ENCODE measurements at places on chromosomes 11 and 22.

- DNase-seq = no peak
These were observed 49.0 kb downstream of the LINC01488 start for GRCh38 chr11:69530278-69531070.

DNA sequence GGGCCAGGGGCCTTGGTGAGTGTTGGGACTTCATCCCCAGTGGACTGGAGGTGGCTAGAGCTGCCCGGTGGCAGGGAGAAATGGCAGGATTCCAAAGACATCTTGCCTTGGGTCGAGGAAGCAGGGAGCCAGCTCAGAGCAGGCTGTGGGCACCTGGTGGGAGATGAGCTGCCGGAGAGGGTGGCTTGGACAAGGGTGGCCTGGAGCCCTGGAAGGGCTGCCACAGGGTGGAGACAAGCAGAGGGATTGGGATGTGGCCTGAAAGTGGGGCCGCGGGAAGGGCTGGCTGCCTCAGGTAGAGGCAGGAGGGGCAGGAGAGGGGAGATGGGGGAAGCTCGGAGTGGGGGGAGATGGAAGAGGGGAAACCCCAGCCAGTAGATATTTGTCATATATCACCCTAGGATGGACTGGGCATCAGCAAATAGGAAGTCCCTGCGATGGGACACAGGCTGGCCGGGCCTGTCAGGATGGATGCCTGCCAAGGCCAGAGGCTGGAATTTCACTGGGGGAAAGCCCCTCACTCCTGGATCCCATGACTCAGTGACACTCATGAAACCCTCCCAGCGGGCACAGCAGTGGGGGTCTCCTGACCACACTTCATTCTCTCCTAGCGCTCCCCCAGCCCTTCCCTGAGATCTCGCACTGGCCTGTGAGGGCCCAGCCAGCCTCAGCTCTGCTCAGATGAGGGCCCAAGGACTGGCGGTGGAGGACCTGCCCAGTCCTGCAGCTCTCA is 72.0 kb upstream of the SHISAL1 start:
- no peak for DNase-seq

DNA sequence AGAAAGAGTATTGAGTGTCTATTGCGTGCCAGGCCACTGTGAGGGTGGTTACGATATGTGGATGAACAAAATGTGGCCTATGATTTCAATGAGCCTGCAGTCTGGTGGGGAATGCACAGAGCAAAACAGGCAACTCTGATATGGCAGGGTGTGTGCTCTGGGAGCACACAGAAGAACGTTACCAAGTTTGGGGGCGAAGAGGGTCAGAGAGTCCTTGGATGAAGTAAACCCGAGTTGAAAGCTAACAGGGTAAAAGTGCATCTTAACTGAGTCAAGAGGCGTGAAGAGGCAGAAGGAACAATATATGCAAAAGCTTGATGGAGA is 258 bp downstream of the CFAP68 start:
- DNase-seq = no peak

DNA sequence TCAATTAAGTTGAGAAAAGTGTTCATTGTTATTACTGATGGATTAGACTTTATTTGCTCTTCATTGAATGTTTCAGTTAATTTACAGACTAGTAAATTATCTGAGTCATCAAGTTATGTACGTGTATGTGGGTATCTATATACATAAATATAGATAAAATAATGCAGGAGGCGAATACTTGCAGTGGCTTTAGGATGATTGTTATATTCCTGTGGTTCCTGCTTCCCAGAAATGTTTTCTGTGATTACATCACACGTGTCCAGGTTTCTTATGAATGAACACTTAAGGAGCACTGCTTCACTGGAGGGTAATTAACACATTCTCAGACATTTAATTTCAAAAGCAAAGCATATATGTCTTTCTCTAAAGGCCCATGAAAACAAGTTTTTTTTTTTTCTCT is 28.4 kb downstream of the YAP1 start:
- no peak for DNase-seq

- DNase-seq = no peak
These were observed 83.2 kb downstream of the PDE2A start for GRCh38 chr11:72591023-72591422.

GRCh38 chr22:44074337-44074984 is 50.4 kb downstream of the PARVB start:
- DNase-seq = no peak

GRCh38 chr22:39559456-39560105 is 11.0 kb upstream of the CACNA1I start:
- no peak for DNase-seq

GRCh38 chr11:46047520-46047919 is 73.7 kb downstream of the PHF21A start:
- DNase-seq = no peak

DNA sequence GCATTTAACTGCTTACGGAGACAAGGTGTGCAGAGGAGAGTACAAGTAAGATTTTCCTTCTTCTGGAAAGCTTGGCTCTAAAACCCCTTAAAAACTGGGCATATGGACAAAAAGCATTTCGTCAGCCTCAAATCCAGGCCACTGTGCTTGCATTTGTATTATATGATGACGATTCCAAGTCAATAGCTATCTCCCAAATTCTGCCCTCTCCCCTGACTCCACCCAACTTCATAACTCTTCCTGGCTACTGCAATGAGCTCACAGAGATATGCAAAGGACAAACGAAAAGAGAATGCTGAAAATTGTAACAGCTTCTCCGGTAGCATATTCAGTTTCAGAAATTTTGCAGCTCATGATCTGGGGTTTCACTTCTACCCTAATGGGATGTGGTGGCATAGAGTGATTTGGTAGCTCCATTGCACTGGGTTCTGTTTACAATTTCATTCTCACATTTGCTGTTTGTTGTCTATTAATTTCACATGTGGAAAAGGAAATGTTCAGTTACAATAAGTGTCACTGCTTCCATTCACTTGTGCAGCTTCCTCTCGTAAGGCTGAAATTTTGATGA is 45.6 kb upstream of the CHRM4 start:
- no peak for DNase-seq

DNA sequence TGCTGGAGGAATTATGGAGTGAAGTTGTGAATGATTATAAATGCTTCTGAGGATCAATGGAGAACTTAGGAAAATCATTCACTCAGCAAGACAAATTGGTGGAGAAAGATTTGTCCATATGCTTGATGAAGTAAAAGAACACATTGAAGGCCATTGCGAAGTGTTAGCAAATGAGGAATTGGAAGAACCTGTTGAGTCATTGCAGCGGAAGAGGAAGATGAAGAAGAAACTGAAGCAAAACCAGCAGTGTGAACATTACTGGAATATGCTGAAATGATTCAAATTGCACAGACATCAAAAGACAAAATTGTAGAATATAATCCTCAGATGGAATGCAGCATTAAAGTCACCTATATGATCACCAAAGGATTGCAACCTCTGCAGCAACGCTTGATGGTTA is 168.1 kb downstream of the ADAMTS15 start:
- DNase-seq = no peak

DNA sequence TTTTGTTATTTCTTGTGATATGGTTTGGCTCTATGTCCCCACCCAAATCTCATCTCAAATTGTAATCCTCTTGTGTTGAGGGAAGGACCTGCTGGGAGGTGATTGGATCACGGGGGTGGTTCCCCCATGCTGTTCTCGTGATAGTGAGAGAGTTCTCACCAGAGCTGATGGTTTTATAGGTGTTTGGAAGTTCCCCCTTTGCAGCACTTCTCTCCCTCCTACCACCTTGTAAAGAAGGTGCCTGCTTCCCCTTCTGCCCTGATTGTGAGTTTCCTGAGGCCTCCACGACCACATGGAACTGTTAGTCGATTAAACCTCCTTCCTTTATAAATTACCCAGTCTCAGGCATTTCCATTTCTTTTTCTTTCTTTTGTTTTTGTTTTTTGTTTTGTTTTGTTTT is 24.4 kb upstream of the SIK2 start:
- DNase-seq = no peak

DNA sequence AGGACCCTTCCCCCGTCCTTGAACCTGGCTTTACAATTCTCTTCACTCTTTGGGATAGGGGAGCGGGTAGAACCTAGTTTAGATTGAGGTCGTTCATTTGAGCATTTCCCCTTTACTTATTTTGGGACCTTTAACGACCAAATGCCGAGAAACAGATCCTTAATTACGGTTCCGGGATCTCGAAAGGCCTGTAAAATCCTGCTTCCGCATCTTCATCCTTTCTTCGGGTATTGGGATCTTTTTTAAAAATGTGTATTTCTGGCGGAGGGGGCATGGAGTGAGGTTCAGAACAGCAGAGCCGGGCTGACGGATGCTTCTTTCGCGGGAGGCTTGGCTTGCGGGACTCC is 395 bp upstream of the HIPK3 start:
- DNase-seq = no peak

GRCh38 chr11:107276077-107276476 is 181.5 kb downstream of the CWF19L2 start:
- DNase-seq = no peak

DNA sequence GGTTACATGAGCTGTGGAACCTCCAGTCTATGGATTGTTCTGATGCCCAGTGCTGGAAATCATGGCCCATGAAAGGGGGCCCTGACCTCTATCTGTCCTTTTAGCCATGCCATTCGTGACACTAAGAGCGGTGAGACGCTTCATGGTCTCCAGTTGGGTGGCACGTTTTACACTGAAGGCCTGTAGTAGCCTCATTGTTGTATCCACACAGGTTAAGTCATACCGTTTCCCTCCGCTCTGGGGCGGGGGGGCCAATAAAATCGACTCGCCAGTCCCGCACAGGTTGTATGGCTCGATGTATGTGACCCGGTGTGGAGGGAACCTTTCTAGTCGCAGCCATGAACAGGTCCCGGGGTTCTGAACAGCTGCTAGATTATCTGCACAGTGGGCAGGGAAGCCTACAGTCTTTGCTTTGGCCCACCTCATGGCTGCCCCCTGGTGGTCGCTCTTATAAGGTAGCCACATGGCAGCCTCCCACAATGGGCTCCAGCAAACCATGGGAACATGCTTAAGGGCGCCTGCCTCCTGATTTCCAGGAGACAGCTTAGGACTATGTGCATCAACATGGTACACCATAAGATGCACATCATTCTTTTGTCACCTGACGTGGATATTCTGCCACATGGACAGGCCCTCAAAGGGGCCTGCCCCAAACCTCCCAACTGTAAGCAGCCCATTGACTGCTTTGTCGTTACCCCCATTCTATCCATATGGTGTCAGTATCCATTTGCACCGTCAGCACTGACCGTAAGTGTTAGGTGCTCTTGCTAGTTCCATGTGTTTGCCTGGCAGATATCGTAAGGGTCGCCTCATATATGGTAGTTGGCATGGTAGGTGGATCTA is 19.7 kb upstream of the APOL3 start:
- peak; percentile 71 for DNase-seq

DNA sequence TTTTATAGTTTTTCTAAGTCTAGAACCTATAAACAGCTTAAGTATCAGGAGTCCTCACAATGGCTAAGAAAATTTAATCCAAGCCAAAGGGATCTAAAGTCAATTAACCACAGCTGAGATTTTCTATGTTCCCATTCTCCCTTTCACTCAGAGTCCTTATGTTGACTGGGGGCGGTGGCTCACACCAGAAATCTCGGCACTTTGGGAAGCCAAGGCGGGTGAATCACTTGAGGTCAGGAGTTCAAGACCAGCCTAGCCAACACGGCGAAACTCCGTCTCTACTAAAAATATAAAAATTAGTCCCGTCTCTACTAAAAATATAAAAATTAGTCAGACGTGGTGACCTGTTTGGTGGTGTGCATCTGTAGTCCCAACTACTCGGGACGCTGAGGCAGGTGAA is 6.9 kb downstream of the RDX start:
- DNase-seq = no peak

GRCh38 chr11:64757549-64758329 is 2.0 kb downstream of the PYGM start:
- DNase-seq = no peak

DNA sequence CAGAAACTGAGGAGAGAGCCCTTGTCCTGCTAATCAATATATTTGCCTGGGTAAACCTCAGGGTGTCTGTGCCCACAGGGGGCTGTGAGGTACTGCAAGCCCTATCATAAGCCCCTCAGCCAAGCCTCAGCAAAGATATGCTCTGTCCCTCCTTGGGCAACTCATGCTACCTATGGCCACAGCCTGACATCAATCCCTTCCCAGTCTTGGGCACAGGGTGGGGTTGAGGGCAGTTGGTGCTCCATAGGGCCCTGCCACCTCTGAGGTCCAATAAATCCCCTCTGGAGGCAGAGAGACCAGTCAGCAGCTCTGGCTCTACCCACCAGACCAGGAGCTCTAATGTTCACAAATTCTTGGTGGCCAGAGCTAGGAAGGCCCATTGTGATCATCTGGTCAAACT is 23.8 kb downstream of the TPBGL start:
- DNase-seq = no peak

DNA sequence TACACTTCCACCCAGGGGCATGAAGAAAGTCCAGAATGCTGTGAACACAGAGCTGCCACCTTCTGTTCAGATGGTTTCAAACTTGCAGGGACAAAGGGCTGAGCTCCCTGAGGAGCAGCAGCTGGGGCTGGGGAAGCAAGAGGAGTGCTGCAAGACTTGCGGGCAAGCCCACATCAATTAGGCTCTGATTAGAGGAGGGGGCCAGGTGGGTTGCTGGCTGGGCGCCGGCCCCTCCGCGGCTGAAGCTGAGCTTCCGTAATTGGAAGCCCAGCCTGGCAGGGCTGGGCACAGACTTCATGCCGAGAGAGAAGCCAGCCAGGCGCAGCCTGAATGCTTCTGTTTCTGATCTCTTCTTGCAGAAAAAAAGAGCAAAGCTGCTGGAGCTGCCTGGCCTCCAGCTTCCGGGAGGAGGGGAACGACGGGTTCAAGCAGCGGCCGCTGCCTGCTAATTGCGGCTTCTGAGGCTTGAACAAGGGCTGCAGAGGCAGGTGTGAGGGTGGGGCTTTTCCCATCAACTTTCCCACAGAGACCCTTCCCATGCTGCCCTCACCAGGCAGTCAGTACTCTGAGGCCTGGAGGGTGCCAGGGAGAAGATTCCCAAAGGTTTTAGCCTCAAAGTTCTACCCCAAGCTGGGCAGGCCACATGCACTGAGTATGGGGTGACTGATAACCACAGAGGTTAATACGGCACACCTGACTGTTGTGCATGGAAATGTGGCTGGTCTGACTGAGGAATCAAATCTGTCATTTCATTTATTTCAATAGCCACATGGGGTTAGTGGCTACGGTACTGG is 91.1 kb upstream of the LMO1 start:
- DNase-seq = peak; percentile 42
